ENCODE measurements at places on chromosomes 5 and 9.
A peak's percentile ranks its signal among the peaks of the same experiment; 100 is the strongest.

GRCh38 chr5:78757269-78758053 lies 108.9 kb upstream of the LHFPL2 start:
- no peak for DNase-seq

DNA sequence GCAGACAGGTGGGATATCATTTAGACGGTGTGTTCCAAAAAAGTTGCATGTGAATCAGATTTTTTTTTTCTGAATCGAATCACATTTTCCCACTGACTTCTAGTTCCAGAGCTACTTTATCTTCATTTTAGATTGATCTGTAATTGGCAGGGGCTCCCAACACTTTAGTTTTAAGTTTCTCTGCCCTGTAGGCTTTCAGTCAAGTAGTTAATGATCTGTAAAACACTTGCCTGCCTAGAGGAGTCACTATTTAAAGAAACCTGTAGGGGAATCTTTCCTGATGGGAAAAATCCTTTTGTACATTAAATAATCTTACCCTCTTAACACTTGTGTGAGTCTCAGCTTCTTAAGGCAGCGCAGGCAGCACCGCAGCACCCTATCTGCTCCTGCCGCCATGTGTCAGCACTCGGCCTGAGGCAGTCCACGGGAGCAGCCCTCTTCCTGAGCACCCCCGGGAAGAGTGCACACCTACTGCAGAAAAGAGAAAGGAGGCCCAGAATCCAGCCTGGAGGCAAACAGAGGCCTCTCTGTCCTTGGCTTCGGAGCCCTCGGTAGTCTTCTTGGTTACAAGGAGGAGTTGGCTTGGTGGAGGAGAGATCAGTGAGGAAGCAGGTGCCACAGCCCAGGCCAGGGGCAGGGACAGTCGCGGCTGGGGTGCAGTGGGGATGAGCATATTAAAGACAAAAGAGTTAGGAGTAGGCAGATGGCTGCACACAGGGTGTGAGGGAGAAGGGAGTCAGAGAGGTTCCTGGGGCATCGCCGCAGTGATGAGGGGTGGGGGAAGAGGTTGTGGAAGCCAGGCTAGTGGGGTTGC lies 209.3 kb downstream of the GAPVD1 start:
- no peak for DNase-seq

GRCh38 chr9:87606841-87607521 lies 109.3 kb downstream of the DAPK1 start:
- DNase-seq = no peak

- no peak for DNase-seq
Observed at GRCh38 chr5:55290991-55291390, 16.5 kb downstream of the DHX29 start.

GRCh38 chr5:32990593-32991420 lies 279.7 kb downstream of the NPR3 start:
- DNase-seq = no peak

- no peak for DNase-seq
Observed at GRCh38 chr5:119016125-119016774, 27.9 kb upstream of the DTWD2 start.

GRCh38 chr9:15999422-16000339 lies 446.8 kb downstream of the CCDC171 start:
- DNase-seq = no peak

DNA sequence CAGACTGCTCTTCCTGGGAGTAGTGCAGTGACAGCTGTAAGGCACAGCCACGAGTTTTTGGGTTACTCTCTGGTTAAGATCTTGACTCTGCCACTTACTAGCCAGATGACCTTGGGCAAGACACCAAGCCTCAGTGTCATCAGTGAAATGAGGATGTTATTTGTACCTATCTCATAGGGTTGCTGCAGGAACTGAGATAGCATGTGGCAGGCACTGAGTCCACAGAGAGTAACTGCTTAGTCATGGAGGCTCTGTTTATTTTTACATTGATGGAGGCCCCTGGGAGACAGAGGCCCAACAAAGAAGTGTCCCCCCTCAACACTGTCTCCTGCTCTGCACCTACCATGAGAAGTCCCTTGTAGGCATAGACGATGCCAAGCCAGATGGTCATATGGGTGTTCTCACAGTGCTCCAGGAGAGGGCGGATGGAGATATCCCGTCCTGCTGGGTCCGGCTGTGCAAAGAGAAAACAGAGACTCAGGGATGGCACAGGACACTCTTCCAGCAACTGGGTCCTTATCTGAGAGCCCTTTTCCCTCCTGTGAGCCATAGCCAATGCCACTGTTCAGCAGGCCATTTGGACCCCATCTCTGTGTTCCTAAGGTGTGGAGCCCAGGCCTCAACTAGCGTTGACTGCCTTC lies 55.4 kb upstream of the TBC1D2 start:
- no peak for DNase-seq

GRCh38 chr5:6656680-6657079 lies 23.4 kb downstream of the SRD5A1 start:
- no peak for DNase-seq

DNA sequence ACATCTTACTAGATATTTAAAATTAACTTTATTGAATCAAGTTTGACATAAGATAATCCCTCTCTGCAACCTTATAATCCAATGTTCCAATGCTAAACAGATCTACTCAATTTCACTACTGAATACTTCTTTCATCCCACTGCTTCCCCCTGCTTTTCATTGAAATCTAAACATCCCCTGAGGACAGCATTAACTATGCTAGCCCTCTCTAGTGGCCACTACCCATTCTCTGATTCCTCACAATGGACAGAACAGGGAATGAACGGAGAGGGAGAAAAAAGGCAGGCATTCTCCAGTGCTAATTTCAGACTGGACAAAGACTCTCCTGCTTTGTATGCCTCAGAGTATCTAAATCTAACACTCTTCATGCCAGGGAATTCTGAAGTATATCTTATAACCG lies 54.3 kb upstream of the RGS7BP start:
- DNase-seq = no peak

DNA sequence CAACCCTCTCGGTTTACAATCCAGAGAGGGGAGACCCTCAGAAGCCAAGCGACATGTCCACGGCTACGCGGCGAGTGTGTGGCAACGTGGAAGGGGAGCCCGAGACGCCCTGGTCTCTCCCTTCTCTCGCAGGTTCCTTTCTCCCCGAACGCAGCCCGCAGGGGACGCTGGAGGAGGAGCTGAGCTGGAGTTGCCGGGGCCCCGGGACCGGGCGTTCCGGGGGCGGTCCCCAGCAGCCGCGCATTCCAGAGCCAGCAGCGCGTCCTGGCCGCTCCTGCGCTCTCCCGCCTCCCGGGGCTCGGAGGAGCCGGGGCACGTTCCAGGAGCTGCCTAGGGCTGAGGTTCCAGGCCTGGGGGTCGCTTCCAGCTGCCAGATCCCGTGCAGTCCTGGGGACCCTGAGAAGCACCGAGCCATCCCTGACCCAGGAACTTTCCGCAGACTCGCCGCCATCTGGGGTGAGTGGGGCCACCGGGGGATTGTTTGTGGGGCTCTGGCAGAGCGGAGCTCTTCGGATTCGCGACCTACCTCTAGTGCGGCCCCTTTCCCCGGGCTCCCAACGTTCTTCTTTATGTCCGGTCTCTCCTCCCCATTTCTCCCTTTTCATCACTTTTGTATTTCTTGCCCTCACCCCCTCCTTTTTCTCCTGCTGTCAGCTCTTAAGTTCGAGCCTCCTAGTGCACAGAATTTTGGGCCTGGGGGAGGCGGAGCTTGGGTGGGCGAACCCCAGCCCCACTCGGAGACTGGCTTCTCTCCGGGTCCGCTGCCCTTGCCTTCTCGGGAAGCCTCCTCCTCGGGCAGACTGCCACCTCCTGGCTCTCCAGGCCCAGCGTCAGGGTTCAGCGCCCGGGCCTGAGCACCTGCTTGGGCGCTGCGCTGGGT lies at the start of gene SMIM3:
TSS of gene SMIM3 (plus strand) at position 241 of the 880 bp plus-strand sequence. CDS start 16,684 bp downstream, outside the sequence.
- peak; percentile 81 for DNase-seq

DNA sequence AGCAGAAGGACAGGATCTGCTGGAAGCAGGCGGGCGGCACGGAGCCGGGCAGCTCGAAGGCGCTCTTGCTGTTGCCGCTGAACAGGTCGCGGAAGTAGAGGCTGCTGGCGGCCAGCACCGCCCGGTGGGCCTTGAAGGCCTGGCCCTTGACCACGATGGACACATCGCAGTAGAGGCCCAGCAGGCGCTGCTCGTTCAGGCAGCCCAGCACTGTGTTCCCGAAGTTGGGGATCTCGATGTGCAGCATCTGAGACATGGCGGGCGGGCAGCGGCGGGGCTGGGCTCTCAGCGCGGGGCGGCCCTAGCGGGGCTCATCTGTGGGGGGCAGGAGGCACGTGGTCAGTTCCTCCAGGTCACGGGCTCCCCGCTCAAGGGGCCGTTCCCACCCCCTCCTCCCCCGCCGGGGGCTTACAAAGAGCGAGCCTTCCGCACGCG lies 44.8 kb downstream of the NACC2 start:
- peak; percentile 69 for DNase-seq

DNA sequence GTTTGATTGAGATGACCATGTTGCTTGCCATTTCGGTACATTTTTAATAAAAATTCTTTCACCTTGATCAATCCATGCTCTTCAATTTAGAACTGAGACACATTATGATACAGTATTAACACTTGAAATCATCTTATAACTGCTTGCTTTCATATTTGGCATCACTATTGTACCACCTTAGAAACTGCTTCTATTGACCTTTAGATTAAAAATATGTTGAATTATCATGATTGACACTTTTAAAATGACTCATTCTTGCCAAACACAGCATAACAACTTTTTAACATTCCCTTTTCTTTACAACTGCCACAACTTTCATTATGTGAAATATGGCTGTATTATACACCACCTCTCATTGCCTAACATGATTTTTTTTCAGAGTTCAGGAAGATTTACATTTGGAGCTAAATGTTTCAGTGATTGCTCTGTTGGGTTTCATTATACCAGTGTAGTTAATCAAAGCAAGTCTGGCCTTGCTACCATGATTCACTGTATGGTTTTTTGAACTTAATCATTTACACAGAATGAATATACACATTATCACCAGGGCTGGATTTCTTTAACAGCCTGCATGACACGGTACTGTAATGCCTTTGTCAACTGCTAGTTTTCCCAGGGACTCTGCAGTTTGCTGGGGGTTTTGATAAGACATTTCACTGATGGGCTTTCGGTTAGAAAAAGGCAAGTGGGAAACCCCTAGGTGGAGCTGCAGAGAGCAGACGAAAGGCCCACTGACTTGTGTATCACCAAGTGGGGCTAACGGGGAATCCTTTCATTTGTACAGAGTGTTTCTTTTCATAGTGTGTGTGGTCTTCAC lies 93.6 kb upstream of the TLE4 start:
- no peak for DNase-seq

- no peak for DNase-seq
Observed at GRCh38 chr5:62568800-62569432, 9.7 kb upstream of the LRRC70 start.

DNA sequence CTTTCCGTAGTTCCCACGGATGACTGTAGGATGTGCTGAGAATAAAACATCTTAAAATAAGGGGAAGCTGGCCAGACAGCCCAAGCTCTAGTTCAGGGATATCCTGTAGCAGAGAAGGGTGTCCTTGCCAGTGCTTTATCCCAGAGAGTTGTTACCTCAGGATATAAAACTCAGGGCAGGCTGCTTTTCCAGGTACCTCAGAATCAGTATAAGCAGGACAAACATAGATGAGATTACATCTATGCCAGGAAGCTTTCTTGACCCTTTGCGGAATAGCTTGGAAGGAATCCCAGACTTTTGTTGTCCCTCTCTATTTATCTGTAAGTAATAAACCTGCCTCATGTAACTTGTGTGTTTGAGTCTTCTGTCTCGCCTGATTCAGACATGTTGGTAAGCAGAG lies 565.7 kb downstream of the PRDM9 start:
- DNase-seq = no peak

DNA sequence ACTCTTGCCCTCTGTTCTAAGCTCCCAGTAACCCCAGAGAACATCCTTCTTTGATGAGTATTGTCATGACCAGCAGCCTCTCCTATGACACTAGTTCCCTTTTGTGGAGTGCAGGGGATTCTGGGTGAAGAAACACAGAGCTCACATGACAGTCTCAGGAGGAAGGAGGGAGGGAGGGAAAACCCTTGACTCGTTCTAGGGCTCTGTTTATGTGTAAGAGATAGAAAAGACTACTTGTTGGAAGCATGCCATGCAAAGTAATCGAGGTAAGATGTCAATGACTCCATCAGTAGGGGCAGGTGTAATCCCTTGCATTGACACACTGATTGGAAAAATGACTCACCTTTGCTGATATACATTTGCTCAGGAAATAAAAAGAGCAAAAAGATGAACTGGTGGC lies 190.2 kb upstream of the ELL2 start:
- no peak for DNase-seq

- no peak for DNase-seq
Observed at GRCh38 chr5:169945831-169946261, 34.4 kb downstream of the INSYN2B start.

GRCh38 chr9:123523001-123523400 lies 167.0 kb downstream of the CRB2 start:
- DNase-seq = no peak

- DNase-seq = no peak
Observed at GRCh38 chr9:72681283-72681630, 159.8 kb downstream of the TMC1 start.

DNA sequence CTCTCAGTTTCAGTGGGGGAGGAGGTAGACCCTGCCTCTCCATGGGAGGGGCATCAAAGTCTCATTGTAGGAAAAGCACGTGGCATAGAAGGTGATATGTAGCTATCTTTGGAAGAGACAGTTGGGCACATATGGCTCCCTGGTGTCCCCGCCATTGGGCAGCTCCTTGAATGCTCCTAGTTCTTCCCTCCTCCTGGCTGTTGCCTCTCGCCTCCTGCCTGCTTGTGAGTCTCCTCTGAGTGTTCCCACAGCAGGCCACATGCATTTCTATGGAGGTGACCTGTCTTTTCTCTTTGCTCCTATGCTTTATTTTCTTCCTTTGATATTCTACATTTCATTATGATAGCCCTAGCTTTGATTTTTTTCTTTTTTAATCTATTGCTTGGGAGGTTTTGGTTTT lies 138.5 kb downstream of the ARHGAP26 start:
- DNase-seq = no peak

GRCh38 chr5:159409801-159410200 lies 79.5 kb upstream of the IL12B start:
- no peak for DNase-seq

- no peak for DNase-seq
Observed at GRCh38 chr5:168407211-168407610, 79.1 kb upstream of the RARS1 start.

GRCh38 chr5:141051521-141051866 lies 320 bp downstream of the PCDHB1 start:
- no peak for DNase-seq
